ENCODE measurements at places on chromosomes 11 and 22.
A peak's percentile ranks its signal among the peaks of the same experiment; 100 is the strongest.

DNA sequence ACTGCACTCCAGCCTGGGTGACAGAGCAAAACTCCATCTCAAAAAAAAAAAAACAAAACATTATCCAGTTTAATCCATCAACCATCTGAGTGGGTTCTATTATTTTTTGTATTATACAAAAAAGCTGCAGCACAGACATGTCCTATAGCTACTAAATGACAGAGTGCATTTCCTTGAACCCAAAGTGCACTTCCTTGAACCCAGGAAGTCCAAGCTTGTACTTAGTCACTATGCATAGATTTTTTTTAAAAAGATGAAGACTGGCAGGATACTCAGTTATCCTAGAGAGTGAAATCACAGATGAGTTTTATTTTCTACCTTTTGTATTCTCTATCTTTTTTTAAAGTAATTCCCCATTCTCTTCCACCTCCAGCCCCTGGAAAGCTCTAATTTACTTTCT lies 8.0 kb upstream of the RRAS2 start:
- no peak for DNase-seq

- DNase-seq, result no peak
Measured at GRCh38 chr22:30323246-30323645, 3.5 kb downstream of the TBC1D10A start.

- DNase-seq, result no peak
Measured at GRCh38 chr11:119471329-119471728, 48.4 kb upstream of the THY1 start.

- DNase-seq, result no peak
Measured at GRCh38 chr11:115247953-115248352, 256.3 kb downstream of the CADM1 start.

GRCh38 chr11:18395735-18396504 lies 1.6 kb downstream of the LDHA start:
- peak; percentile 97 for DNase-seq

- DNase-seq, result no peak
Measured at GRCh38 chr11:2754008-2754407, 54.2 kb upstream of the KCNQ1OT1 start.

Data from forelimb muscle (tissue), 1 donor.